Neural crest cell (in vitro differentiated cells): ENCODE measurements at places on chromosomes 5 and 9.

DNA sequence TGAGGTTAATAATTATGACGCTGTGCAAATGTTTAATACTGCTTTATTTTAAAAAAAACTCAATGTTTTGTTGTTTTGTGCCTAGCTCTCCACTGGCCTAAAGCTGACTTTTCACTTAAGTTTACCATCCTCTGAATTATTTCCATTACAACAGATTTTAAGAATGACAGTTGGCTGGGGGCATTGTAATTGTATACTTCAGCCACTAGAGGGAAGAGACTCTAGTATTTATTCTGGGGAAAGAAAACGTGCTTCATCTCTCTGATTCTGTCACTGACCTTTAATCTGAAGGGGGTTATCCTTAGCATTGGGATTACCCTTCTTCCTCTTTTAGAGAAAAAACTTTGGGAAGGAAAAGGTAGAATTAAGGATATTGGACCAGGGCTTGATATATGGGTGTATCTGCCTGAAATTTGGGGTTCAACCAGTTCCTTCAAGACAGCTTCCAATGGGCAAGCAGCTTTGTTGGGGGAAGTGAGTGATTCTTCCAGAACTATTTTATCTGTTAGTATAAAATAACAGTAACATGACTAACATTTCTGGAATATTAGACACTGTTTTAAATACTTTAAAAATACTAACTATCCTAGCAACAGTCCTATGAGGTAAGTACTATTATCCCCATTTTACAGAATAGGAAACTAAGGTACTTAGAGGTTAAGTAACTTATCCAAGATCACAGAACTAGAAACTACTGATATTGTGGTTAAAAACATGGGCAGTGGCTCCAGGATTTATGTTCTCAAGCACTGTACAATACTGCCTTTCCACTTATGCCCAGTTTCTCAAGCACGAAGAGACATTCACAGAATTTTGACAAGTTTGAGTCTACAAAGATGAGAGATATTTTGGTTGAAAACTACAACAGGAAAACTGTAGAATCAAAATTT, 208.4 kb downstream of the CD180 start:
- H3K4me3 ChIP-seq, result no peak overlapping the region
- peaks cover 6% of the 10 kb centered on the region for H3K4me1 ChIP-seq
- no peak for DNase-seq
- no peaks in the 10 kb centered on the region for H3K36me3 ChIP-seq
- H3K27ac ChIP-seq, result no peak overlapping the region
- H3K27me3 ChIP-seq, result no peaks in the 10 kb centered on the region

DNA sequence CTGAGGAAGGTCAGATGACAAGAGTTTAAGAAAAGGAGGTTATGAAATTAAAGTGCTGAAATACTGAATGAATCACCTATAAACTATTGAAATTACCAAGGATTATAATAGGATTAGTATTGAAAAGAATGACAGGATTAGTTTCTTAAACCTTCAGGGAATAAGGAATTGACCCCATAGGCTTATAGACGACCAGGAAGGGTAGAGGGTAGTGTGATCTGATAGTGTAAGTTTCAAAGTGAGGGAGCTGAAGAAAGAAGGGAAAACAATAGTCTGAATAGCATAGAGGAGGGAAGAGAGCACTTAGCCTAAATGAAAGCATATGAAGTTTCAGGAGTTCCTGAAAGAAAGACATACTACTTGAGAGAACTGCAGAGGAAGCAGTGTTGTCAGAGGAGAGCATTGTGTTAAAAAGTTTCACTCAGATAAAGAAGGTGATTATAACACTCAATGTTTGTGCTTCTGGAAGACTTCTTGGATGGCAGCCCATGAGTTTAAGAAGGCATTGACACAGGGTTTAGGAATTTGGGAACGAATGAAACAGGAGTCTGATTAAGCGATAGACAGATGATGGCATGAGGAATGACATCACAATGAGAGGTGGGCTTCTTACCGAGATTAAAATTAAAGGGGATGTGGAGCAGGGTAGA, 557.9 kb upstream of the GRAMD2B start:
- H3K27me3 ChIP-seq, result no peaks in the 10 kb centered on the region
- DNase-seq, result no peak
- no peak overlapping the region for H3K4me3 ChIP-seq
- no peaks in the 10 kb centered on the region for H3K36me3 ChIP-seq
- H3K4me1 ChIP-seq, result peaks cover 17% of the 10 kb centered on the region

DNA sequence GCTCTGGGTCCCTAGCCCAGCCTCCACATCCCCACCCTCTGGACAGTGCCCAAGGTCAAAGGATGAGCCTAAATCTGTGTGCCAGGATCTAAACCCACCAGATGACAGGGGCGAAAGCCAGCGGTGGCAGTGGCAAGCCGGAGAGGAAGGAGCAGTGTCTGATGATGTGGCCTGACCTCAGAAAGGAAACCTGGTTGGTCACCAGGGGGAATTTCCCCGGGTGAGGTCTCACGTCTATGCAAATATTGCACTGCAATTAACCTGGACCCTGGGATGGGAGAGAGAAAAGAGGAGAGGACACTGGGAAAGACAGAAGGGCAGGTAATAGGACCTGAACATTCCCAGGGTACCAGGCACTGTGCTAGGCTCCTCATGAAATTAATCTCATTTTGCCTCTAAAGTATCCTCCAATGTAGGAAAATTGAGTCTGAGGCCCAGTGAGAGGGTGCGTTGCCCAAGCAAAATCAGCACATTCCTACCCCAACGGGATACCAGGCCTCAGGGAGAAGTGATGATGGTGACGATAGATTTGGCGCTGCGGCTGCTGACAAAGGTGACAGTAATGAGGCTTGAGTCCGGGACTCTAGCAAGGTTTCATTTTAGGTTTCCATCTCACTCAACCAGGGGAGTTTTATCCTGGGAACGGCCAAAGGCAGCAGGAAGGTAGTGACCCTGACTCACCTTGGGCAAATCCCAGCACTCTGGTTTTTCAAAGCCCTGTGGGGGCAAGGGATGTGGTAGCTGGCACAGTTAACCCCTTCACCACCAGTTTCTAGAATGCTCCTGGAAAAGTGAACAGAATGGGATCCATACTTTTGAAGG, 13.4 kb upstream of the TNIP1 start:
- no peak for DNase-seq
- H3K4me3 ChIP-seq, result no peak overlapping the region
- peak overlapping the region; percentile 14 for H3K27ac ChIP-seq
- H3K36me3 ChIP-seq, result no peaks in the 10 kb centered on the region
- peaks cover 19% of the 10 kb centered on the region for H3K4me1 ChIP-seq

- DNase-seq, result no peak
- H3K36me3 ChIP-seq, result no peaks in the 10 kb centered on the region
These were observed 27.6 kb downstream of the ABCA1 start for GRCh38 chr9:104900324-104900723.

DNA sequence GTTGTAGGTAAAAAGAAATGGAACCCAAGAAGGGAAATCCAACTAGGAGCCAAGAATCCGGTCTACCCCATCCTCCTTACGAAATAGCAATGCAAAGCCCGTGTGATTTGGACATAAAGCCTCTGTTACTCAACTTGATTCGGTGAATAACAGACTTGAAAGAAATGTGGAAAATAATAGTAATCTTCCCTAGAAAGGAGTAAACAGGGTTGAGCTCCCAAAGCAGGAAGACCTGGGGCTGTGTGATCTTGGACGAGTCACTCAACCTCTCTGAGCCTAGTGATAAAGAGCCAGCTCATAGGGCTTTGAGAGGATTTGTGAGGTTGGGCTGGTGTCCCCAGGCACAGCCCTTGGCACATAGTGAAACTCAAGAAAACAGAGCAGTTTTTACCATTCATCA, 42.7 kb upstream of the IL17B start:
- H3K4me3 ChIP-seq, result no peak overlapping the region
- peaks cover 55% of the 10 kb centered on the region for H3K4me1 ChIP-seq
- H3K36me3 ChIP-seq, result no peaks in the 10 kb centered on the region
- H3K27ac ChIP-seq, result peak overlapping the region; percentile 65
- DNase-seq, result no peak
- no peaks in the 10 kb centered on the region for H3K27me3 ChIP-seq

DNA sequence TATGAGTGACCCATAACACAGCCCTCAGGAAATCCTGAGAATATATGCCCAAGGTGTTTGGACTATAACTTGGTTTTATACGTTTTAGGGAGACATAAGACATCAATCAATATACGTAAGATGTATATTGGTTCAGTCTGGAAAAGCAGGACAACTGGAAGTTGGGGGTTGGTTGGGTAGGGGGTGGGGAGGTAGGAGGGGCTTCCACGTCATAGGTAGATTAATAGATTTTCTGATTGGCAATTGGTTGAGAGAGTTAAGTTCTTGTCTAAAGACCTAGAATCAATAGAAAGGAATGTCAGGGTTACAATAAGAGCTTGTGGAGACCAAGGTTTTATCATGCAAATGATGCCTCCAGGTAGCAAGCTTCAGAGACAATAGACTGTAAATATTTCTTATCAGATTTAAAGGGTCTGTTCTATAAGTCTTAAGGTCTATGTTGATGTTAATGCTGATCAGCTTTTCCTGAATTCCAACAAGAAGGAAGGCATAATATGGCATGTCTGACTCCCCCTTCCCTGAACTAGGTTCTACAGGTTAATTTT, 2267.7 kb upstream of the ACO1 start:
- H3K27ac ChIP-seq, result no peak overlapping the region
- H3K4me1 ChIP-seq, result no peaks in the 10 kb centered on the region
- H3K4me3 ChIP-seq, result no peak overlapping the region
- H3K27me3 ChIP-seq, result no peaks in the 10 kb centered on the region
- H3K36me3 ChIP-seq, result no peaks in the 10 kb centered on the region
